ENCODE measurements at places on chromosomes 4 and X.

DNA sequence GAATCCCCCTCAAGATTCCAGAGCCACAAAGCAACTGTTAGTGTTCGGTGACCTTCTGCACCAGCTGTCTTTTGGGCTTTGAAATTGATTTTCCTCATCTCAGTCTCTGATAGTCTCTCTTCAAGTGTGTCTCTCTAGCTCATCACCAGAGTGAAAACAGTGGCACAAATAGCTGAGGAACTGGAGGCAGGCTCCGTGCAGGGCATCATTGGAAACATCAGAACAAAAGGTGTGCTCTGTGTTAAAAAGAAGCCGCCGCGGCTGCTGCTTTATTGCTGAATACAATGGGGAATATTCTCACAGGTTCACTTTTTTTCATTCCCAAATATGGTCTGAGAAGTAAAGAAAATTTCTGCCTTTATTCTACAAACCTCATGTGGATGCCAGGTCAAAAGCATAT is 297.5 kb downstream of the DCTD start:
- no peak for DNase-seq

- no peak for DNase-seq
Measured at GRCh38 chrX:64894454-64895038, 81.7 kb downstream of the ZC4H2 start.

DNA sequence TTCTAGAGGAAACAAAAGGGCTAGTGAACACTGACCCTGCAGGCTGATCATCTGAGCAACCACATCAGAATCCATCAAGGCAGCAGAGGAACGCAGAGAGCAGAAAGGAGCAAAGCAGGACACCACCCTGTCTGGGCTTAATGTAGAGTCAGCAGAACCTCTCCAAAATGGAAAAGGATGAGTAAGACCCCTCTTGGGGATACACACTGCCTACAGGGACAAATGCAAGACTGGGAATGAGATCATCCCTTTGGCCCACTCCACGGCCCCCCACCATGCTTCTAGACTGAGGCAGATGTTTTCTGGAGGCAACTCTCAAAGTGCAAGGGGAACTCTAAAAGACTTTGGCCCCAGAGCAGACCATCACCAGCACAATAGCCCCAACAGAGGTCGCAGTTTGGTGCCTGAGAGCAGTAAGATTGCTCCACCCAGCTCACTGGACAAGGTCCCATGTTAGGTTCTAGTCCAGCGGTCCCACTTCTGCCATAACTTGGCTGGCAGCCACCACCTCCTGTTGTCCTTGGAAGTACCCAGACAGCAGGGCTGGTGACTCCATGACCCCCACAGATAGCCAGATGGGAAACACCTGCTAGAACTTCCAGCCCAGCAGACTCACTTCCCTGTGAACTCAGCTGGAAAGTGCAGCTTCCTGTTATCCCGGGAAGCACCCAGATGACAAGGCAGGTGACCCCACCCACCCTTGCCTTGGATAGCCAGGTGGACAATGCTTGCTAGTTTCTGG is 372.7 kb downstream of the INPP4B start:
- DNase-seq, result no peak

DNA sequence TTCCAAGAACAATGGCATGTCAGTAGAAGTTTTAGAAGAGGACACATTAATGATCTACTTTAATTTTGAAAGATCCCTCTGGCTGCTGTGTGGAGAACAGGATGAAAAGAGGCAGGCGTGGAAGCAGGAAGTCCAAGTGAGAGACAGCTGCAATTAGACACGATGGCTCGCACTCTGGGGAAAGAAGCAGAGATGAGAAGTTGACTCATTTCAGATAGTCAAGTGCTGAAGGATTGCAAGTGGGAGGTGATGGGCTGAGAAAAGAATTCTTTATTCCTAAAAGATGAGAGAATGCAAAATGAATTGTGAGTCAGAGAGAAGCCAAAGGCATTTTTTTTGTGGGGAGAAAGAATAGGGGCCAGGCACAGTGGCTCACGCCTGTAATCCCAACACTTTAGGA is 16.5 kb downstream of the RXFP1 start:
- peak; percentile 41 for DNase-seq

DNA sequence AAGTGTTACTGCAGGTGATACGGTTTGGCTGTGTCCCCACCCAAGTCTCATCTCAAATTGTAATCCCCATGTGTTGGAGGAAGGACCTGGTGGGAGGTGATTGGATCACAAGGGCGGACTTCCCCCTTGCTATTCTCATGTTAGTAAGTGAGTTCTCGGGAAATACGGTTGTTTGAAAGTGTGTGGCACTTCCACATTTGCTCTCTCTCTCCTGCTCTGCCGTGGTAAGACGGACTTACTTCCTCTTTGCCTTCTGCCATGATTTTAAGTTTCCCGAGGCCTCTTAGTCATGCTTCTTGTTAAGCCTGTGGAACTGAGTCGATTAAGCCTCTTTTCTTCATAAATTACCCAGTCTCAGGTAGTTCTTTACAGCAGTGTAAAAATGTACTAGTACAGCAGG is 65.2 kb upstream of the SLC7A11 start:
- no peak for DNase-seq

DNA sequence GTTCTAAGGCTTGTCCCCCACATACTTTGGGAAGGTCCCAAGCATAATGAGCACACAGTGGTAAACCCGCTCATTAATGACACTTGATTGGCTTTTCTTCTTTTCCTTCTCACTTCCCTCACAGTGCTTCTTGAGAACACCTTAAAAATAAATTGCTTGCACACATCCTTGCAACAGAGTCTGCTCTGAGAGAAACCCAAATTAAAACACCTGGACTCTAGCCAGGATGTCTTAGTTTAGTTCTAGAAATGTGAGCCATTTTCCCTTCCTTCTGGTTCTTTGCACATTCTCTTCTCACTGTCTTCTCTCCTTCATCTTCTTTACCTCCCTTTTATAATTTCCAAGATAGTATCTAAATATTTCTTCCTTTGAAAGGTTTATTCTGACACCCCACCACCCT is 35.3 kb upstream of the COX7B2 start:
- DNase-seq, result no peak

DNA sequence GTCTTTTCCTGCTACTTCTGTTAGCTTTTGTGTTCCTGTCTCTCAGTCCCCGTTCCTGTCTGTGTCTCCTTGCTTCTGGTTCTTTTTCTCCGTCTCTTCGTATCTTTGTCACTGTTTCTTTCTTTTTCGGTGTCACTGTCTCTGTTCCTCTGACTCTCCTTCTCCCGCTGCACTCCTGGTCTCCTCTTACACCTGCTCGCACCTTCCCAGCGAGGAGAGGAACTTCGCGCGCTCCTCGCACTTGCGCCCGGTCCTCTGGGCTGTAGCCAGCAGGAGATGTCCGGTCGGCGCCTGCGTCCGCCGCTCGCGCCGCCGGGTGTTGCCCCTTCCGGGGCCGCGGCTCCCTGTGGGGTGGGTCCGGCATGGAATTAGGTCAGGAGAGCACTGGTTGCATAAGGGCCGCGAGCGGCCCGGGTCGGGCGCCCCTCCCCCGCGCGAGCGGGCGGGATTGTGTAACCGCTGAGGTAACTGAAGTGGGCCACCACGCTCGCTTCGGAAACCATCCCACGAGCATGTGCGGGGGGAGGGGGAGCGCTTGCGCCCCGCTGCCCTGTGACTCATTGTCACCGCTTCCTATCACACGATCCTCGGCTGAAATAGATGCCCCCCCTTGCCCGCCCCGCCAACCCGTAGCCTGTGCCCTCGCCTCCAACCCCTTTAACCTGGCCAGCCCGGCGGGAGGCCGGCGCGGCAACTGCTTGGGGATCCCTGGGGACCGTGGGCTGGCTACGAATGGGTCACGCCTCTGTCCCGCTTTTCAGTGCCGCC is 1.6 kb downstream of the LONRF3 start:
- DNase-seq, result no peak

DNA sequence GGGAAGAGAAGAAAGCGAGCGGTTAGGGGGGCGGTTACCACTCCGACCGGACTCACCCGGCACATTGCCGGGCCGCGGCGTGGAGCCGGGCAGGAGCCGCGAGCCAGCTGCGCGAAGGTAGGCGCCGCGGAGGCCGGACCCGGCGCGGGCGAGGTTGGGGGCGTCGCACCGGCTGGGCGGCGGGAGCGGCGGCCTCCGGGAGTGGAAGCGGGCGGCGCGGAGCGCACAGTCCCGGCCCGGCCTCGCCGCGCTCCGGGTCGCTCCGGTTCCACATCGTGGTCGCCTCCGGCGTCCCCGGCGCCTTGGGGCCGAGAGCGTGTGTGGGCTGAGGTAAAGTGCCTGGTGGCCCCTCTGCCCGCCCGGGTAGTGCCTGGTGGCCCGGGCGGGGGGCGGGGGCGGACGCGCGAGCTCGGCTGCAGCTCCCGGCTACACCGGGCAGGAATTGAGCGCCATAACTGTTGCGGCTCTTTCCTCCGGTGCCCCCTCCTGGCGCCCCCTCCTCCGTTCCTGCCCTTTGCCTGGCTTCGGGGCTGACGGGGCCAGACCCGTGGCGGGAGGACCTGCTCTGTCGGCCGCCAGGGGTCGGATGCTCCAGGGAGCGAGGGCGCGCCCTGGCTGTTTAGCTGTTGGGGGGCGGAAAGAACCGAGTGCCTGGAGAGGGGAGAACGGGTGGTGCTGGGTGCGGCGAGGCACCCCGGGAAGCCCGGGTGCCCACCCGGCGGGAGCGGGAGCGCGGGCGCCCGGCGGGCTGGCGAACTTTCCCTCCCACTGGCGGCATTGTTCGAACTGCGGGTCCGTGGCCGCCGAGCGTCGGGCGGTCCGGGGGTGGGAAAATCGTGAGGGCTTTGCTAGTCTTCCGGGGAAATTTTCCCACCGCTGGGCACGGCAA is 626 bp downstream of the JADE3 start:
- peak; percentile 24 for DNase-seq

DNA sequence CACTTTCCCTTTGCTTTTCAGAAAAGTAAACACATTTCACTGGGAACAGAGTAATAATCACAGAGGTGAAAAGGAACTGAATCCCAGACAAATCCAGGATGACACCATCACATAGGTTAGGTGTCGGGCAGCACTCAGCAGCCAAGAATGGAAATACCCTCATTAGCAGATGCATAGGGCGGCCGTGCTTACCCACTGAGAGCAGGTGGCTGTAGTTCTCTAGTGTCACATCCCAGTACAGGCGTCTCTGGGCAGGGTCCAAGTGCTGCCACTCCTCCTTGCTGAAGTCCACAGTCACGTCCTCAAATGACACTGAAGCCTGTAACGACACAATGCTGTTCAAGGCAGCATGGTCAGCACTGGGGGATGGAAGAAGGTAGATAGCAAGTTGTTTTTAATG is 26.9 kb downstream of the ZNF41 start:
- DNase-seq, result no peak

DNA sequence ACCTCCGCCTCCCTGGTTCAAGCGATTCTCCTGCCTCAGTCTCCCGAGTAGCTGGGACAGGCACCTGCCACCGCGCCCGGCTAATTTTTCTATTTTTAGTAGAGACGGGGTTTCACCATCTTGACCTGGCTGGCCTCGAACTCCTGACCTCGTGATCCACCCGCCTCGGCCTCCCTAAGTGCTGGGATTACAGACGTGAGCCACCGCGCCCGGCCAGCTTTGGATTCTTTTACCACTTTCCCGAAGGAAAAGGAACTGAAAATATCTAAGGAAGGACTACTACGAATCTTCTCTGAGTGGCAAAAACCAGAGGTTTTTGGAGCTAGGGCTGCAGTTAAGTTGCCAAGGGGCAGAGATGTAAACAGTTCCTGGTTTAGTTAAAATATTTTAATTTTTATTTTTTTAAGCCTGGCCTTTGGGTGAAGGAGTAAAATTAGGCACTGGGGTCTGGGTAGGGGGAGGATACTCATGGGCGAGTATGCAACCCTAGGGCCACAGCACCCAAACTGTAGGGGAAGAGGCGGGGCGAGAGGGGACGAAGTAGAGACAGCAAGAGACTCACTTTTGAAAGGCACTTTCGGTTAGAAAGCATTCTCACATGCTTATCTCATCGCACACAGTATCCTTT is 525 bp upstream of the CISD2 start:
- DNase-seq, result no peak

DNA sequence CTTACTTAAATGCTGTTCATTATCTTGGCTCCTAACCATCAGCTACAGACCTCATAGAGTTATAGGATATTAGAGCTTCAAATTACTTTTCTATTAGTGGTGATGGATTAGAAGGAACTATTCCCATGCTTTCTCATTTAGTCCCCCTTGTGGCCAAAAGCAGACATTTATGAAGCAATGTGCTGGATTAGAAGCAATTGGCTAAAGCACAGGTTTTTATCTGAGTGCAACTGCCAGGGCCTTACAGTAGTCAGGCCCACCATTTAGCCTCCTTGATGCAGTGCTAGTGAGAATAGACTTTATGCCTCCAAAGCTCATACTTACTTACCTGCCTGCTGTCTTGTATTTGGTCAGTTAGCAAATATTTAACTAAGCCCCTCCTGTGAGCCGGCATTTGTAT is 93.0 kb downstream of the TSPAN7 start:
- no peak for DNase-seq

- no peak for DNase-seq
Measured at GRCh38 chr4:30801876-30802275, 81.7 kb downstream of the PCDH7 start.
